ENCODE measurements at places on chromosomes 3 and 15. TPM values are rescaled to one million over a fixed set of nuclear protein-coding genes. Genes with fewer than 3 reads are reported as not detected.

Gene MUC13
- not detected for polyA plus RNA-seq

Gene MYO1E
- 39.6 TPM for polyA plus RNA-seq

Gene MORC1
- polyA plus RNA-seq = not detected

Gene ADAMTSL3
- polyA plus RNA-seq = 0.18 TPM

Gene SEC61A1
- 80.1 TPM for polyA plus RNA-seq

Gene NOX5
- polyA plus RNA-seq = 0.29 TPM

Gene SLC22A14
- polyA plus RNA-seq = 0.19 TPM

Gene CRTC3
- polyA plus RNA-seq = 7.1 TPM

Gene IMP3
- 59.4 TPM for polyA plus RNA-seq

Gene WDR73
- polyA plus RNA-seq = 15.8 TPM

Gene EPHA3
- polyA plus RNA-seq = 0.18 TPM

Gene CD200
- polyA plus RNA-seq = 3.0 TPM

Gene AGBL1
- polyA plus RNA-seq = not detected
